Subcutaneous adipose tissue (tissue), 4 donors: ENCODE measurements at places on chromosomes 2 and 18. TPM values are rescaled to one million over a fixed set of nuclear protein-coding genes. Genes with fewer than 3 reads are reported as not detected.

The SP110 gene
- total RNA-seq, result 21.7 TPM

The CD8B gene
- 3.9 TPM for total RNA-seq

The PSD4 gene
- 14.8 TPM for total RNA-seq

The HNMT gene
- 135 TPM for total RNA-seq

The STON1 gene
- 59.2 TPM for total RNA-seq

The ADCYAP1 gene
- total RNA-seq, result 2.4 TPM

The EMILIN1 gene
- 51.6 TPM for total RNA-seq

The KCNE4 gene
- total RNA-seq, result 6.4 TPM

The GAL3ST2 gene
- not detected for total RNA-seq

The PSTPIP2 gene
- total RNA-seq, result 7.5 TPM

The COX5B gene
- 379 TPM for total RNA-seq

The CNDP1 gene
- total RNA-seq, result 1.1 TPM

The KIDINS220 gene
- 107 TPM for total RNA-seq

The CD8A gene
- 0.82 TPM for total RNA-seq

The CHRNG gene
- not detected for total RNA-seq

The VAMP5 gene
- total RNA-seq, result 132 TPM

The HOXD13 gene
- total RNA-seq, result not detected

The SERPINE2 gene
- total RNA-seq, result 4.0 TPM
